ENCODE measurements at places on chromosomes 5 and 9. TPM values are rescaled to one million over a fixed set of nuclear protein-coding genes. Genes with fewer than 3 reads are reported as not detected.
A peak's percentile ranks its signal among the peaks of the same experiment; 100 is the strongest.

- DNase-seq, result no peak
These were observed 201.7 kb upstream of the ZNF618 start for GRCh38 chr9:113674436-113674835.

DNA sequence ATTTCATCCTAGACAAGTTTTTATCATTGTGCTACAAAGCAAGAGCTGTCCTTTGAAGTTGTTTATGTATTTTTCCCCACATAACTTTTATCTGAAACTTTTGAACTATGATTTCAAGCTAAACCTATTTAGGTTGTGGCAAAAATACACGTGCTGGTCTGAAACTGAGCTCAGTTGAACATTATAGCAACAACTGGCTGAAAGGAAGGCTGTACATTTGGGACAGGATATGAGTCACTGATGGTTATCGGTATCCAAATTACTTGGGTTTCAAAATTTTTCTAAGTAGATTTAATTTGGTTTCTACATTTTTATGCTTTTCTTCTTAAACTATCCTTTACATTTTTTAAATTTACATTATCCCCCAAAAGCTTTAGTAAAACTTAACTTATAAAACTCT is 627.3 kb upstream of the NUDT12 start:
- DNase-seq, result peak; percentile 12

DNA sequence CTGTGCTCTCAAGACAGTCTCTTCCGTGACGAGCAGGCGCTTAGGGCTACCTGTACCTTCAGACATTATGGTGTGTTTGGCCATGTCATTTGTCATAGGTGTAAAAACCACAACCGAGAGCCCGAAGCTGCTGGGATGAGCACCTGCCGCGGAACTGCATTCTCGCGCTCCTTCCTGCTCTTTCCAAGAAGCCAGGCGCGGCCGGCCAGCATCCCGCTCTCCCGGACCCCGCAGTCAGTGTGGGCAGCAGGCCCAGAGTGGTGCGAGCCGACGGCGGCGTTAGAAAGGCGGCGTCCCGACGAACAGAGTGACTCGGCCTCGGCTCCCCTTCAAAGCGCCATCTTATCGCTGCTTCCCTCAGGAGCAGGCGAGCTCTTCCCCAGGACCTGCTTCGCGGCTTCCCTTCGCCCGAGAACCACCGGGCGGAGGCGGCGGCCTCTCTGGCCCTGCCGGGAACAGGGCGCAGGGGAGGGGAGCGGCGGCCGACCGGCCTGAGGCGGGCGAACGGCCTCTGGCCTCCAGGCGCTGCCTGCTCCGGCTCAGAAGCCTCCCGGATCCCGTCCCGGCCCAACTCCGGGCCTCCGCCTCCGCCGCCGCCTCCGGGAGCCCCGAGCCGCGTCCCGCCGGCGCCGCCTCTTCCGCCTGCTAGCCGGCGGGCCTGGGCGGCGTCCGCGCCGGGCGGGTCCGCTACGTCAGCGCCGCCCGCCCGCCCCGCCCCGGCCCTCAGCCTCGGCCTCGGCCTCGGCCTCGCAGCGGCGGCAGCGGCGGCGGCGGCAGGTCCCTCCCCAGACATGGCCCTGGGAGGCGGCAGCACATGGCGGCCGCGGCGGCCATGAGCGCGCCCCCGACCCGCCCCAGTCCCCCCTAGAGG is at the start of gene FAM120A:
Gene FAM120A (plus strand): TSS at position 741 of the 871 bp plus-strand sequence. CDS start 231 bp downstream, outside the sequence.
- DNase-seq, result peak; percentile 86

GRCh38 chr5:74040065-74040551 is 414.1 kb downstream of the ARHGEF28 start:
- DNase-seq, result no peak

DNA sequence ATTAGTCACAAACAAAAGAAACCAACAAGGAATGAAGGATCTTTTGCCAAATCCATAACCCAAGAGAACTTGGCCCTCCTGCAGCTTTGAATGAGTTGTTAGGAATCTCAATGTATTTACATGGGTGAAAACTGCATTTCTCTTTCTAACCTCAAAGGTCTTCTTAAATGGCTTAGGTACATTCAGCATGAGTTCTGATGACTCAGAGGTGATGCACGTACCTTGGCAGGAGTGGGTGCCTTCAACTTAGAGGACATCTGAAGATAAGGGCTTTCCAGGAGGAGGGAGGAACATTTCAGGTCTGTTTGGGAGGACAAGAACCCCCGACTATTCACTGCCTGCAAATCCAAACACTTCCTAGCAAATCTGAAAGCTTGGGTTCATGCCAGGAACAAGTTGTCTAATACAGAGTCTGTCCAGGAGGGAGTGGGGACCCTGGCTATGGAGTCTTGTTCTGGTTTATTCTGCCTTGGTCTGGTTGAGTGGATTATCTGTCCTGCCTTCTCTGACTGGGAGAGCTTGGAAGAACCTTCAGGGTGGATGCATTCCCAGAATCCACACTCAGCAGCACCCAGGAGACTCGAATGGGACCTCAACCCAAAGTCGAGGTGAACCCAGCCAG is 65.7 kb downstream of the IRX2 start:
- DNase-seq, result no peak

DNA sequence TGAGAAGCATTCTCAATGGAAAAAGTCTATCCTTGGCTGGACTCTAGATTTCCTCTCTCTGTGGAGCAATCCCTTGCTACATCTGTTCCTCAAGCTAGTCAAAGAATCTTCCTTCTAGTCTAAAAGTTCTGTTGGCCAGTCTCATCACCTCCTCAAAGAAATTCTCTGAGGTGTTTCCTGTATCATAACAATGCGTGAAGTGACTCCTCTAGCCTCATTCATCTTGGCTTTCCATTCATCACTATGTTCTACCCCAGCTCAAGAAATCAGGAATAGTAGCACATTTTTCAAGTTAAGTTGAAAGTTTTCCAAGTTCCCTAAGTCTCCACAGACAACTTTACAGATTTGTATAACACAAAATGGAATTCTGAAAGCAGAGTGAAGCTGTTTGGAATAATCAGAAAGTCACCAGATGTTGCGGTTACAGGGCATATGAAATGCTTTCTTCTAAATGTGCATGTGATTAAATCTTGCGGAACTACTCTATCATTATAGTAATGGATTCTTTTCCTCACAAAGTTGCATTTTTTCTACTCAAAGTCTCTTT is 176.6 kb upstream of the FREM1 start:
- DNase-seq, result no peak

GRCh38 chr5:154406231-154406630 is 39.6 kb upstream of the SAP30L start:
- no peak for DNase-seq

The KLF4 gene
- total RNA-seq, result 0.65 TPM

The TRPM3 gene
- total RNA-seq, result 0.40 TPM

The CCDC192 gene
- not detected for total RNA-seq

The ELOVL7 gene
- under 0.01 TPM for total RNA-seq

The CEMIP2 gene
- 660 TPM for total RNA-seq
